Activated T-cell treated with anti-CD3 and anti-CD28 coated beads, Interleukin-2, amount 50 U/mL, for 72 hours (primary cell): ENCODE measurements at places on chromosomes 3 and 15.

DNA sequence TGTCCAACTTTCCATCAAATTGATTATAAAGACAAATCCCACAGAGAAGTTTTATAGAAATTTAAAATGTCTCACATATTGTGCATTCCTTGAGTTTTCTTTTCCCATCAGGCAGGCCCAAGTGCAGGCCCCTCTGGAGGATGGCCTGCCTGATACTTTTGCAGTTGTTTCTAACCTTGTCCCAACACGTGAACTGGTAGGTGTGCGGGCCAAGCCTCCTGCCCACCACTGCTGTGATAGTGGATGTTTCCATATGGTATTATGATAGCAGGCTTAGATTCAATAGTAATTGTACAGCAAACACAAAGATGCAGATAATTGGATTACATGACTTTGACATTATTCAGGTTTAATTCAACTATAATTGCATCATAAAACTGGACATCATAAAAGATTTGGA lies 1.4 kb downstream of the P2RY12 start:
- DNase-seq: no peak

DNA sequence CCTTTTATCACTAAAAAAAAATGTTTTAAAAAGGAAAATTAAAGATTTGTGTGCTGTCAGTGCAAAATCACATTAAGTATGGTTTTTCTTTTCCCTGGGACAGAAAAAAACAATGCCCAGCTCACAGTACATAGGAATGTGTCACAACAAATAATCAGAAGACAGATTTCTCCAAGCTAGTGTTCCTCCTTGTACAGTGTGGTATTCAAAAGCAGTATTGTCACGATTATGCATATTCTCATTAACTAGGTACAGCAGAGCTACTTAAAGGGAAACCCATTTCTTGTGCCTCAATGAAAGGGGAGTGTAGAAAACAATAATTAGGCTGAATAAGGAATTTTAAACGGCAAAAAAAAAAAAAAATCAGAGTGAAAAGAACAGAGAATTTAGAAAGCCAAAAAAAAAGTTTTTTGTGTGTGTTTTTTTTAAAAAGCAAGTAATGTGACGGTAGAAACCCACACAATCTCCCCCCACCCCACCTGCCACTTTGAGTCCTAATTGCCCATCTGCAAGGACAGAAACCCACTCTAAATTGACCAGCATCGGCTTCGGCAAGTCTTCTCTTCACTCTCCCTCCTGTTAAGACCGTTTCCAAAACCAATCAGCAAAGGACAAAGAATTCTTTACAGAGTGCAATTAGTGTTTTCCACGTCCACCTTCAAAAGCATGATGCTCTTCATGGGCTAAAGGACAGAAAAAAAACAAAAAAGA lies 41.0 kb downstream of the EIF4E3 start:
- DNase-seq: no peak

- no peak for DNase-seq
Measured at GRCh38 chr3:144055604-144056003, 84.0 kb downstream of the DIPK2A start.

GRCh38 chr15:60259469-60259868 lies 138.3 kb downstream of the ANXA2 start:
- no peak for DNase-seq

DNA sequence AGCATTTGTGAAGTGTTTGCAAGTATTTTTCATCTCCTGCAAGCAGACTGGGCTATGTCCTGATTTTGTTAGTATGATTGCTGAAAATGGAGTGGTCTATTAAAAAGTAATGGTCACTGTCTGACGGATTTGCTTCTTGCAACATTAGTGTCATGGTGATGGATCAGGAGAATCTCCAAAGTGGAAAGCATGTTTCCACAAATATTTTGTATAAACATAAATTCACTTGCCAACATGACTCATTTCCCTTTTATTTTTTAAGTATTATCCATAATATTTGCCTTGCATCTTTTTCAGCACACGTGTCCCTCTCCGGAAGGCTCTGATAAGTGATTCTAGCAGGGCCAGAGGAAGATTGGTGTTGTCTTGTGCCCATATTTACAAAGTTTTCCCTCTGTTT lies 27.4 kb upstream of the CACNA2D3 start:
- DNase-seq: no peak

GRCh38 chr3:17795711-17796110 lies 53.3 kb upstream of the TBC1D5 start:
- DNase-seq: no peak

DNA sequence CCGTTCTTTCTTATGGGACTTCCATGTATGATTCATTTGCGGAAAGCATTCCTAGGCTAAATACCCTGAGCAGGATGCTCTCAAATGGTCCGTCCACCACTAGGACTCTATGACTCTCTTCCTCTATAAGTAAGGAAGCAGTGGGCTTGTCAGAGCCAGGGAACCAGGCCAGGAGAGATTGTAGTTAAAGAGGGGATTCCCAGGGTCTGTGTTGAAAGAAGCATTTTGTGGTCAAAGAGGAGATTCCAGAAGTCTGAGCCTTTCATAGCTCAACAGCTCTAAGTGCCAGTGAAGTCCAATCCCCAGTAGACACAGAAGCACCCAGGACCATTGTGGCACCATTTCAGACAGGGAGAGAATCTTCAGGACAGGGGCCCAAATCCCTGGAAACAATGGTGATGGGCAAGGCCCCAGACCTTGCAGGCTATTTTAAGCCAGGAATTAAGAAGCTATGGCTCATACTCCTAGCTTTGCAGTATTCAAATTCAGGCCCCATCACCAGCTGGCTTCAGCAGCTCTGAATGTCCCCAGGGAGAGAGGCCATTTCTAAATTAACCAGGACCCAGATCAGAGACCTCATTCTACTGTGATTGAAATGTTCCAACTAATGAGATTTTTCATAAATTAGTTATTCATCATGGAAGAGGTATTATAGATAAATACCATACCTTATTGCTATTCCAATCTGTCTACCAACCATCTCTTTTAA lies 81.7 kb downstream of the CD47 start:
- no peak for DNase-seq

GRCh38 chr3:111541911-111542483 lies at the start of gene CD96:
Gene CD96, plus strand, starts transcription at chr3:111542197. Its CDS starts 52 bp downstream, at chr3:111542249.
- DNase-seq: peak; percentile 81
